Uterus (tissue), 4 donors: ENCODE measurements at places on chromosomes 11 and 22.

DNA sequence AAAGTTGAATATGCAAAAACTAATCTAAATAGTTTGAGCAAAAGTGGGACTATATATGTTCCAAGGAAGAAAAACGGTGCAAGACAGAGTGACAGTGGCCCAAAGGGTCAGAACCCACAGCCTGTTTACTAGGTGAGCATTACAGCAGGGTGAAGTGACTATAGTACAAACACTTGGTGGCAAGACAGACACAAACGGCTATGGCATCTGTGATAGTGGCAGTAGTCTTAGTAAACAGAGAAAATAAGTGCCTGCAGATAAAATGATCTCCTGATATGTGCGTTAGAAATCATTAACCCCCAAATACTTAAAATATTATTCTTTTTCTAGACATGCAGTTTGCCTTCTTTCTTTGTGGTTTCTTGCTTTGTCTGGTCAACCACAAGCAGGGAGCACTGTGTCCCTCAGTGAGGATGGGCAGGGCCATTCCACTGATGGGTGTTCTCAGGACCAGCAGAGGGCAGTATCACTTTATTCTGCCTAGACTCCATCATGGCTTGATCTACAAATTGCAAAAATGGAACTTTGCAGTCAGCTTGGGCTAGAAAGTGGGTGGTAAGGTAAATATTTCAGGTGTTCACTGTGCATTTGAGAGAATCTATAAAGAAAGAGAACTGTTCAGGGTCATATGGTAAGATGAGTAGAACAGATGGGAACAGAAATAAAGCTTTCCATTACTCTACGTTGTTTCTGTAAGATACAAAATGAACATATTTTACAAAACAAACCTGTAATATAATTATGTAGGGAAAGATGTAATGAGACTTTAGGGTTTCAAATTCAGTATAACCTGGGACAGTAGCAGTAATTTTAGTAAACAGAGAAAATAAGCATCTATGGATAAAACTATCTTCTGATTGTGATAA is 198.2 kb downstream of the SWAP70 start:
- H3K36me3 ChIP-seq = no peaks in the 10 kb centered on the region
- peak; percentile 57 for DNase-seq
- H3K27me3 ChIP-seq = no peaks in the 10 kb centered on the region
- H3K4me3 ChIP-seq = no peak overlapping the region
- no peak overlapping the region for H3K27ac ChIP-seq

DNA sequence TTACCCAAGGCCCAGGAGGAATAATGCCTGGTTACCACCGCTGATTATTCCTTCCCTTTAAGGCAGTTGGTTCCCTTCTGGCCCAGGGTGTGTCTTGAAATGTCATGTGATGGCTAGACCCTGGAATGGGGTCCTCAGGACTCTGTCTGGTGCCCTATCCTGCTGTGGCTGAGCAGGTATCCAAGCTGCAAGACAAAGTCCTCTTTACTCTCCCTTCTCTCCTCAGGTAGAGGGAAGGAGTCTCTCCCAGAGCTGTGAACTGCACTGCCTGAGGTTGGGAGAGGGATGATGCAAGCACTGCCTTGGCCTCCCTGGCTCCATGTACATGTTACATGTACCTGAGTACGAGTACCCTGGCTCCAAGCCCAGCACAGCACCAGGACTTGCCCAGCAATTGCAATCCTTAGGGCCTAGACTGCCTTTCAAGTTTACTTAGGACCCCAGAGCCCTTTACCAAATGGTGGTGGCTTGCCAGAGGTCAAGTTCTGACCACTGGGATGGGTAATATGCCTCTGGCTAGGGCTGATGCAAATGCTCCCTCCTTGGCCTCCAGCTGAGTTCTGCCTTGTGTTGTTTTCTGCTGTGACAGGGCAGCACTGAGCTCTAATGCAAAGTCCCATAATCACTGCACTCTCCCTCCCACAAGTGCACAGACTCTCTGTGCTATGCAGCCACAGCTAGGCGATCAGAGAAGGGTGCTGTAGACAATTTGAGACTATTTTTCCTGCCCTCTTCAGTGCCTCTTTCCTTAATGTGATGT is 20.7 kb upstream of the AQP11 start:
- no peaks in the 10 kb centered on the region for H3K27me3 ChIP-seq
- no peaks in the 10 kb centered on the region for H3K4me1 ChIP-seq
- H3K4me3 ChIP-seq = no peak overlapping the region
- no peak overlapping the region for H3K27ac ChIP-seq
- no peak for DNase-seq

DNA sequence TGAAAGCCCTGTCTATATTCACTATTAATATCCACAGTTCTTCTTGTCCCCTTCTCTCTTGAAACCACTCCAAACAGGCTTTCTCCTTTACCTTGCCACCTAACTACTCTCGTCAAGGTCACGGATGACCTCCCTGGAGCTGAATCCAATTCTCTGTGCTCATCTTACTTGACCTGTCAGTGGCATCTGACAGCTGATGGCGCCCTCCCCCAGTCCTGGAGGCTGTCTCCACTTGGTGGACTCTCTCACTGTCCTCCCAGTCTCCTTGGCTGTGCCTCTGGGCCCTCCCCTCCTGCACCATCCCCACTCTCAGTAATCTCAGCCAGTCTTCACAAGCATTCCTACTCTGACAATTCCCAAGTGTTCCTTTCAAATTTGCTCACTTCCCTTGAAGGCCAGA is 8.7 kb downstream of the TNKS1BP1 start:
- H3K27ac ChIP-seq = peak overlapping the region; percentile 49
- no peaks in the 10 kb centered on the region for H3K36me3 ChIP-seq
- peaks cover 26% of the 10 kb centered on the region for H3K4me1 ChIP-seq
- H3K27me3 ChIP-seq = no peaks in the 10 kb centered on the region
- H3K4me3 ChIP-seq = no peak overlapping the region
- DNase-seq = no peak

- no peak overlapping the region for H3K4me3 ChIP-seq
- H3K36me3 ChIP-seq = no peaks in the 10 kb centered on the region
- DNase-seq = no peak
- H3K27ac ChIP-seq = no peak overlapping the region
These were observed 195.9 kb downstream of the CSNK2A3 start for GRCh38 chr11:11157185-11157584.

DNA sequence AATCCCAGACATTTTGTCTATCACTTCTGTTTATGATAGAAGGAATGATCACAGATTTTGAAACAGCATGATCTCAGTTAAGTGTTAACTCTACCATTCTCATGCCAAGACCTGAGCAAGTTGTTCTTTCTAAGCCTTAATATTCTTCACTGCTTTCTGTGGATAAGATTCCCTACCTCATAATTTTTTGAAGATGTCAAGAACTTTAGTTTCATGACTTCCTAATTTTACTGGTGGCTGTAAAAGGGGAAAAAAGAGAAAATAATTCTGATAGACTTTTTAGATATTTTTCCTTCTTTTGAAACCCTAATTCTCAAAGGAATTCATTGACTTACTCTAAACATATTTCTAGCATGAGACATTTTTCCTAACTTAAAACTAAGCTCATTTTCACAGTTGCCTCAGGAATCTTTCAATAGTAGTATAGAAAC is 520.0 kb upstream of the LUZP2 start:
- no peaks in the 10 kb centered on the region for H3K4me1 ChIP-seq
- no peaks in the 10 kb centered on the region for H3K27me3 ChIP-seq
- no peak overlapping the region for H3K4me3 ChIP-seq
- no peak for DNase-seq
- no peaks in the 10 kb centered on the region for H3K36me3 ChIP-seq

DNA sequence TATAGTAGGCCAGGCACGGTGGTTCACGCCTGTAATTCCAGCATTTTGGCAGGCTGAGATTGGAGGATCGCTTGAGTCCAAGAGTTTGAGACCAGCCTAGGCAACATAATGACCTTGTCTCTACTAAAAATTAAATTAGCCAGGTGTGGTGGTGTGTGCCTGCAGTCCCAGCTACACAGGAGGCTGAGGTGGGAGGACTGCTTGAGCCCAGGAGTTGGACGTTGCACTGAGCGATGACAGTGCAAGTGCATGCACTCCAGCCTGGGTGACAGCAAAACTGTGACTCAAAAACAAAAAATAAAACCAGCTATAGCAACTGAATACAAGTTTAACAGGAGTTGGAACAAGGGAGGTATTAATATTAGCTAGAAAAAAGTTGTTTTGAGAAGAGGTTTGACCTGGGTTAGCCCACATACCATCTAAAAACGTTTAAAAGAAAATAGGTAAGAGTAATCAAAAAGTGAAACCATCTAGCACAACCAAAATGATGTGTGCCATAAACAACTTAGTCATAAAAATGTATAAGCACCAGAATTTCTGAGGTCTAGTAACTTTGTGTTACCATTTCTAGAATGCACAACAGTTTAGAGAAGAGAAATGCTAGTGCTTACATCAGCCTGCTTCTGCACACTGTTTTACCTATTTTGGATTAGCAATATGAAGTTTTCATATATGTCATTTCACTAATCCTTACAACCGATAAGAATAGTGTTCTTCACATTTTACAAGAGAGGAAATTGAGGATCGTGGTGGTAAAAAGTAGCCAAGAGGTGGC is 26.5 kb downstream of the NARS2 start:
- H3K4me3 ChIP-seq = no peak overlapping the region
- no peaks in the 10 kb centered on the region for H3K4me1 ChIP-seq
- no peaks in the 10 kb centered on the region for H3K27me3 ChIP-seq
- no peaks in the 10 kb centered on the region for H3K36me3 ChIP-seq
- DNase-seq = no peak
- H3K27ac ChIP-seq = no peak overlapping the region

DNA sequence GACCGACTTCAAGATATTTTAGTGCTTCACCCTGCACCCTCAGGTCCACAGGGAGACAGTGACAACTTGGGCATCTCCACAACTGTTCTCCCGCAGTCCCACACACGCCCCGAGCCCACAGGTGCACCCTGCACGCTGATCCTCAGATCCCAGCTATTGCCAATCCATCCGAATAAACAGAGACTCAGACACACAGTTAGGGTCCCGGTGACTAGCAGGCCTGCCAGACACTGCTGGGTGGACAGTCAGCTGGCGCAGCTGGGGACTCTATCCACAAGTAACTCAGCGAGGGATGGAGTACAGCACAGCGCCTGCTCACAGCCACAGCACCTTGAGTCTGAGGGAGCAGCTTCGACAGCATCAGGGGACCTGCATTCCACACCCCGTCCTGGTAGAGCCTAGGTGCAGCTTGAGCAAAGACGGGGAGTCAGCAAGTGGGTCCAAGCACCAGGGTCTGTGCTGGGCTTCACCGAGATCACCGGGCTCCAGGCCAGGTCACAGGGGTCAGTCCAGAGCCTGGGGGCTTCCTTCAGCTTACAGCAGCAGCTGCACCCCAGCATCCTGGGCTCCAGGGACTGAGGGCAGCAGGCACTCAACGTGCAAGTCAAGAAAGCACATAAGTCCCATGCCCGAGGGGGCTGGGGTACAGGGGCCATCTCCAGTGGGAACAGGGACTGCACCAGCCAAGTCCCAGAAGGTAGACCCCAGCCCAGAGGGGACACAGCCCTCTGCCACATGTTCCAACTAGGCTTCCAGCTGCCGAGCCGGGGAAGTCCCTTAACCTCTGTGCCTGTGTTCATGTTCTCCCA is 7.6 kb downstream of the RPL3 start:
- H3K4me1 ChIP-seq = peaks cover 27% of the 10 kb centered on the region
- DNase-seq = no peak
- H3K27ac ChIP-seq = no peak overlapping the region
- H3K27me3 ChIP-seq = no peaks in the 10 kb centered on the region

GRCh38 chr11:62732830-62733229 is 4.5 kb downstream of the TTC9C start:
- DNase-seq = no peak
- H3K36me3 ChIP-seq = no peaks in the 10 kb centered on the region
- H3K27ac ChIP-seq = no peak overlapping the region
- H3K4me1 ChIP-seq = no peaks in the 10 kb centered on the region

- H3K27me3 ChIP-seq = no peaks in the 10 kb centered on the region
- no peaks in the 10 kb centered on the region for H3K36me3 ChIP-seq
These were observed 91.5 kb downstream of the PHF21B start for GRCh38 chr22:44918166-44918924.

GRCh38 chr22:25741692-25742626 is at the start of gene MYO18B:
MYO18B (plus strand) TSS chr22:25742188; CDS start chr22:25761093, 18,905 bp downstream.
- H3K27me3 ChIP-seq = no peaks in the 10 kb centered on the region
- no peak within 1 kb of the TSS for H3K27ac ChIP-seq
- H3K4me3 ChIP-seq = no peak within 1 kb of the TSS
- no peaks in the 10 kb centered on the region for H3K36me3 ChIP-seq

GRCh38 chr11:30113326-30113898 is 96.6 kb upstream of the KCNA4 start:
- H3K4me3 ChIP-seq = no peak overlapping the region
- no peak for DNase-seq
- H3K36me3 ChIP-seq = no peaks in the 10 kb centered on the region
- H3K4me1 ChIP-seq = no peaks in the 10 kb centered on the region
- no peaks in the 10 kb centered on the region for H3K27me3 ChIP-seq
- no peak overlapping the region for H3K27ac ChIP-seq

DNA sequence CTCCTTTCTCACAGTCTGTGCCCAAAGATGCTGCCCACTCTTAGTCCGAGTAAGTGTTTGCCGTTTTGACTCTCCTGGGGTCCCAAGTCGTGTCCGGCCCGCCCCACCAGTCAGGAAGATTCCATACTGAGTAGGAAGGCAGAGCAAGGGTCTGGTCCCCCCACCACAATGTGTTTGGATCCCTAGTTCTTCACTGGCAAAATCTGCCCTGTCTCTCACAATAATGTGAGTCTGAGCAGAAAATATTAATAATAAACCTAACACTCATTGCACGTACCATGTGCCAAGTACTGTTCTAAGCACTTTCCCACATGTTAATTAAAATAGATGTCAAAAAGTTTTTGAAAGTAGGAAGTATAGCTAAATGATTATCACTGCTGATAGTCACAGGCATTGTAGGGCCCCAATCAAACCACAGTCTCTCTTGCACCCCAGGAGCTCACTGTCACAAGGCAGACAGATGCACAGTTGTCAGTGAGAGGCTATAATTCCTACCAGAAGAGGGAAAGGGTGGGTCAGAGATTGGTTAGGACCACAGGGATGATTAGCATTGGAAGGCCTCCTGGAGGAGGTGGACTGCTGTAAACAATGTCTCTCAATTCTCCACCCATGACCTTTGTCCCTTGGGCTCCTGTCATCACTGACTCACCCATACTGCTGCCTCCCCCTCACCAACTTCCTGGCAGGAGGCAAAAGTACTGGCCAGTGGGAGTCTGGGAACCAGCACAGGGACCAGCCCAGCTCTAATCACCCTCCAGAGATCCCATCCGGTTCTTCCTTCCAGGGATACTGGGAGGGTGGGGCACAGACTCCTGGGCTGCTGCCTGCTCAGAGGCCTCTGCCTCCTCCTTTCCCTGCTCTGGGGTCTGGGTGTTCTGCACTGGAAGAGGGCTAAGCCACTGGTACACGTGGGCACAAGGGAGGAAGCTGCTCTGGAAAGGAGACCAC is 1.0 kb upstream of the POLD4 start:
- H3K36me3 ChIP-seq = no peaks in the 10 kb centered on the region
- H3K4me3 ChIP-seq = peak overlapping the region; percentile 67
- DNase-seq = peak; percentile 77
- no peaks in the 10 kb centered on the region for H3K27me3 ChIP-seq
- H3K27ac ChIP-seq = peak overlapping the region; percentile 99

GRCh38 chr22:29154364-29155048 is 51.2 kb upstream of the EMID1 start:
- no peaks in the 10 kb centered on the region for H3K27me3 ChIP-seq
- H3K4me1 ChIP-seq = no peaks in the 10 kb centered on the region
- DNase-seq = peak; percentile 56
- no peak overlapping the region for H3K4me3 ChIP-seq
- H3K27ac ChIP-seq = no peak overlapping the region

- no peak for DNase-seq
- H3K4me1 ChIP-seq = no peaks in the 10 kb centered on the region
- no peak overlapping the region for H3K27ac ChIP-seq
These were observed 2.6 kb downstream of the ANO1 start for GRCh38 chr11:70080763-70081162.
